ENCODE measurements at places on chromosomes 16 and 17.

- DNase-seq: no peak
Measured at GRCh38 chr17:12790249-12791106, 1.2 kb downstream of the ARHGAP44 start.

GRCh38 chr16:49564496-49565229 lies 191.1 kb downstream of the C16orf78 start:
- DNase-seq: no peak

GRCh38 chr16:83115491-83116232 lies 488.9 kb downstream of the CDH13 start:
- no peak for DNase-seq

DNA sequence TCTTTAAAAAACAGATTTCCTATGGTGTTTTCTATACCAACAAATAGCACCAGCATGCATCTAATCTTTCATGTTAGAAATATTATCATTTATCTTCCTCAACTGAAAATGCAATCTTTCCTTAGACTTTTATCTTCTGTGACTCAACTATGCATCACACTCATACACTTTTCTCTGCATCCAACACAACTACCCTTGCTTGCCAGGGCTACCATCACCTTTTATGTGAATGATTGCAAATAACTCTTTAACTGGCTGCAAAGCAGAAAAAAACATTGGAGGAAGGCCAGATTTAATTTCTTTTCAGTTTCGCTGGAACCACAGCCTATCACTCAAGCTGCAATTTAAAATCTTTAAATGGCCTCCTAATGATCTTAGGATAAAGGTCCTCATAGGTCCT lies 212.9 kb downstream of the CDH8 start:
- DNase-seq: no peak

- DNase-seq: no peak
Measured at GRCh38 chr17:29197516-29198272, 17.5 kb upstream of the MYO18A start.

DNA sequence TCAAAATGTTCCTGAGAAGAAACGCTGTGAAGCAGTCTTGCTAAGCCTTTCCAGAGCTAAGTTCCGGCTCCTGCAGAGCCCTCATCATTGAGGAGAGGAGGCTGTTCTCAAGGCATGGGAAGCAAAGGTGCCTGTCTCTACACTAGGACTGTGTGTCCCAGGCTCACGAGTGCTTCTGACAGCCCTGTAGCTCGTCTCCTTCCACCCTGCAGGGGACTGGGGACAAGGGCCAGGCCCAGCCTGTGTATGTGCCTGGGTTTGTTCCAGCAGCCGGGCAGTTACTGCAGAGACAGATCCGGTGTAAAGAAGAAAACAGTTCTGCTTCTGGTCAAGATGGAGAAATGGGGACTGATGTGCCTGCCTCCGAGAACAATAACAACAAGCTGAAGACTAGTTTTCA lies 156.0 kb downstream of the ENGASE start:
- no peak for DNase-seq

DNA sequence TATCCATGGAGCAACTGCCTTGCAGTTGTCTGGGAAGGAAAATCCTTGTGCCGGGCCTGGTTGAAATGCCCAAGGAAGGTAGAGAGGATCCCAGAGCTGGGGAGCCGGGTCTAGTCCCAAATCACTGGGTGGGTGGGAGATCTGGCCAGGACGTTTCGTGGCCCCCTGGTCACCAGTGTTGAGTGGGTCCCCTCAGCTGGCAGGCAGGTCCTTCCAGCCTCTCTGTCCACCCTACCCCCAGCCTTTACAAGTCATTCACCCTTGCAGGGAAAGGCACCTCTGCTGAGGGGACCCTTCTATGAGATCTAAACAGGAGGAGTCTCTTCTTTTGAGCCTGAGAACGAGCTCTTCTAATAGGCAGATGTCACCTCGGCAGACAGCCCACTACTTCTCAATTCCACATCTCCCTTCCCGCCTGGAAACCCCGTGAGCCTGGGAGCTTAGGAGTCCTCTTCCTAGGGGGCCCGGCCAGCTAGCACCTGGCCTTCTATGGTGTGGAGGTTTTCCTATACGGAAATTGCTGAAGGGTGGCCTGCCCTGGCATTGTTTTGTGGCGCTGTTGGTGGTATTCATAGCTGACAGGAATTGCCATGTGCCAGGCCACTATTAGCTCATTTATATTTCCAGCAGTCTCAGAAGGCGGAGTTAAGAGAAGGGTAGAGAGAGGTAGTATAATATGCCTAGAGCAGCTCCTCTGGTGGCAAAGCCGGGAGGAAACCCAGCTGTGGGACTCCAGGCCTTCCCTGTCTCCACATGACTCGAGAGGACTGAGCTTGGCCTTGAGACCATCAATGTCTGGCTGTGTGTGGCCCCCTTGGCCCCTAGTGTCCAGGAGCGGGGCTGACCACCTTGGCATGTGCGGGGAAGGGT lies 13.3 kb downstream of the MPRIP start:
- no peak for DNase-seq

DNA sequence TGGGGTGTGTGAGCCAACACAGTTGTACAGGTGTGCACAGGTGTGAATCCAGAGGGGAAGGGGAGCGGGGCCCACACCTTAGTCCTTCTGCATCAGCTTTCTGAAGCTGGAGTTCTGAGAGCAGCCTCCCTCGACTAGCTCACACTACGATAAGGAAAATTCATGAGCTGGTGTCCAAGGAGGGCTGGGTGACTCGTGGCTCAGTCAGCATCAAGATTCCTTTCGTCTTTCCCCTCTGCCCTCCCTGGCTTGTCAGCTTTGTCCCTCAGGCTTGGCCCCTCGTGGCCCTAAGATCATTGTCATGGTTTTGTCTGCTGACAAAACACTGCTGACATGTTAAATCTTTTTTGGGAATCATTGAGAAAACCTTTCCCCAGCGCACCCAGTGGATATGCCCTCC lies 47.5 kb downstream of the OR1D5 start:
- DNase-seq: no peak

DNA sequence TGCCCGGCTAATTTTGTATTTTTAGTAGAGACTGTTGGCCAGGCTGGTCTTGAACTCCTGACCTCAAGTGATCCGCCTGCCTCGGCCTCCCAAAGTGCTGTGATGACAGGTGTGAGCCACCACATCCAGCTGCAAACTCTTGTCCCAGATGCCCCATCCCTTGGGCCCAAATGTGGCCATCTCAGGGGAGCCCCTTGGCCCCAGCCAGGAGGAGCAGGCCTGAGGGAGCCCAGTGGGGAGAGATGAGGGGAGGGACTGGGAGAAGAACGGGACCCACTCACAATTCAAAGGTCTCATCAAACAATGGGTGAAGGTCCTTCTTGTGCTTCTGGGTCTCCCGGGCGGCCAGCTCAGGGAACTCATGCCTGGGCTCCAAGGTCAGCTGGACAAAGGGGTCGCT lies 14.5 kb downstream of the UNC13D start:
- DNase-seq: no peak

GRCh38 chr16:89114159-89114981 lies 20.7 kb downstream of the ACSF3 start:
- DNase-seq: no peak

GRCh38 chr17:81534157-81535006 lies 6.2 kb downstream of the FSCN2 start:
- peak; percentile 57 for DNase-seq

GRCh38 chr17:73697872-73698271 lies 53.6 kb upstream of the SDK2 start:
- DNase-seq: no peak

DNA sequence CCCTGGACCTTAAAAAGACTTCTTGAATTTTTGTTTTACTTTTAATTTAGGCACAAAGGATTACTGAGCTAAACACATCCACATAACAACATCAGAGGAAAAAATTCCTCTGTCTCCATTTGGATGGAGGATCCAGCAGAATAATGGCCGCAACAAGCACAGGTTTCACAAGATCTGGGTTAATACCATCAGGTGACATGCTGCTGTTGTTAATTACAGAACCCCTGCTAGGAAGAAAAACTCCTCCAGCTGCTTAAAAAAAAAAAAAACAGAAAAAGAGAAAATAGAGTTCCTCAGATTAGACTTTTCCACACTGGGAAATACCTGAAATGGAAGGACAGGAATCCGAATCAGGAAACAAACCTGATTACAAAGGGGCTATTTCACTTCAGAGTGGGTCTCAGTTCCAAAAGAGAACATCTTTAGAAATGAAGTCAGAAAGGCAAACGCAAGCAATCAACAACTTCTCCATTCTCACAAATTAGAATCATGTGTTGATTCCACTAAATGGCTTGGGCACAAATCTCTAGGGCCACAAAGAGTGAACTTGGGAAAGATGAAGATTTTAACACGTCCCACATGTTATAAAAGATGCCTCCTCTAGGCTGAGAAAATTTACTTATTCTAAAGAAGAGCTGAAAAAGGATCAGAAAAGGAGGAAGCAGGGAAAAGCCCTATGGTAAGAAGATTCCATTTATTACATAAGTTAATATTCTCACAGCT lies 44.0 kb downstream of the SPOP start:
- DNase-seq: no peak

DNA sequence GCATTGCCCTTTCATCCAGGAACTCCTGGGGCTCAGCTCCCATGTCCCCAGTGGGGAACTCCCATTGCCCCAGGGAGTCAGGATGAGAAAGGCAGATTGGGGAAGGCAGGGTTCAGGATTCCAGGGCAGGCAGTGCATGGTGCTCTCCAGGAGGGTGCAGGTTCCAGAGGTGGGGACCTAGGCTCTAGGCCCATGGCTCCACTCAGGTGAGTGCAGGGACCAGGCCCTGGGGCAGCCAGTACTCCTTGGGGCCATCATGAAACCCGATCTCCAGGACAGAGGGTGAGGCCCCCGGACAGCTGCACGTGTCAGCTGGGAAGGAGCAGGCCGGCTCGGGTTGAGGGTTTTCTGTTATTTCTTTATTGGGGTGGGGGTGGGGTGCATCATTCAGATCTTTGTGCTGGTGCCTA lies 1.3 kb upstream of the MTSS2 start:
- peak; percentile 24 for DNase-seq

Data from NCI-H526 (cell line).